ENCODE measurements at places on chromosomes 1 and 21.

DNA sequence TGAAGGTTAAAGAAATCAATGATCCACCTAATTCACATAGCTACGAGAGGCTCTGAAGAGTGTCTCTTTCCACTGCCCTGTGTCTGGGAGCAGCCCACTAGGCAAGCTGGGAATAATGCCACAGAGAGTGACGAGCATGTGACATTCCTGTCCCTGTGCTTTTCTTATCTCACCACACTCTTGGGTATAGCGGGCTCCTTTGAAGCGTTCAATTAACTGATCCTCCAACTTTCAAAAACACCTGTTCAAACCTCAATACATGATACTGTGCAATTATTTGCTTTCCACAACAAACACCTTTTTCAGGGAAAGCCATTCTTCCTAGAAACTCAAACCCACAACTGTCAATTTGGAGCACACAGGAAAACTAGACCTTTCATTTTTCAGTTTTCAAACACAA lies 43.4 kb downstream of the PLPP3 start:
- no peak for DNase-seq

- DNase-seq, result no peak
These were observed 215.4 kb downstream of the PBX1 start for GRCh38 chr1:164774413-164774812.

GRCh38 chr1:10195570-10195969 lies 14.8 kb upstream of the KIF1B start:
- no peak for DNase-seq

- no peak for DNase-seq
These were observed 6.9 kb downstream of the ENO1 start for GRCh38 chr1:8871539-8871935.

GRCh38 chr1:93143136-93143535 lies 37.1 kb downstream of the TMED5 start:
- no peak for DNase-seq

GRCh38 chr1:71770121-71770520 lies 512.2 kb downstream of the NEGR1 start:
- no peak for DNase-seq

DNA sequence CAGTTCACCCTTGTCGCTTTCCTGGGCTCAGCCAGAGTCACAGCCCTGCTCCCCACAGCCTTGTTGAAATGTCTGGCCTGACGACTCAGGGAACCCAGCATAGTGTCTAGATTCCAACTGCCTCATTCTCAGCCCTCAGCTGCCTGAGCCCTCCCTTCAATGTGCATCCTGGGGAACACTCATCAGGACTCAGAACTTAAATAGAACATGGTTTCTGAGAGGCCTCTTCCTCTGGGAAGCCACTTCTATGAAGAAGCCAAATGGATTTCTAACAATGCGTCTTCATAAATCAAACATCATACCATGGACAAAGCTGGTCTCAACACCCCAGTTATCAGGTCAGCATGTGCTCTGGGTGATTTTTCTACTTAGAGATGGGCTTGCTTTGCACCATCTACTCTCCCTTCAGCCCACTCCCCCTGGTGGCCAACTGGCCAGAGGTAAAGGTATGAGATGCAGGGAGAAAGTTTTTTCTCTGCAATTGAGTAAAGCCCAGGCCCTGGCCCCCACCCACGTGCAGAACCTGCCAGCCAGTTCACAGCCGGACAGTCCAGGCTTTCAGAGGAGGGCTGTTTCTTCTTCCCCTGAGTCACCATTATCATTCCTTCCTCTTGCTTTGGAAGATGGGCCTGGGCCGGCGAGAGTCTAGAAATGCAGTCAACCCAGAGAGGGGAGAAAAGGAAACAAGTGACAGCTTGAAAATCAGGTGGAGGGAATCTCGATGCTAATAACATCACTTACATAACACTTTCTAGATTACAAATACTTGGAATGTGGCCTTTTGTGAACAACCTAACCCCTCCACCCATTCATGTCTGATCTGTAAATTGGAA lies 32.1 kb downstream of the CD244 start:
- peak; percentile 18 for DNase-seq

DNA sequence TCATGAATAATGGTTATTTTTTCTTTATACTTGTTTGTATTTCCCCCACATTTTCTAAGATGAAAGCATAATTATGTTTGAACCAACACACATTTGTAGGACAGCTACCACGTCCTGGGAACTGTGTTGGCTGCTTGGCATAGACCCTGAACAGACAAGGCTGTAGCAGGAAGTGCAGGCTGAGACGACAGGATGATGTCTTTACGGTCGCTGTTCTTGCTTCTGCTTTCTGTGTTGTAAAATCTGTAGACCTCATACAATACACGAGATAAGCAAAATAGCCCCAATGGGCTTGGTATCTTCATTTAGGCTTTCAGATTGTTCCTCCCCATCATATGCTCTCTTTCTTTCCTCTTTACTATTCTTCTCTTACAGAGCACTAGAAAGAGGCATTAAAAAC lies 23.3 kb upstream of the OTUD3 start:
- DNase-seq, result no peak

DNA sequence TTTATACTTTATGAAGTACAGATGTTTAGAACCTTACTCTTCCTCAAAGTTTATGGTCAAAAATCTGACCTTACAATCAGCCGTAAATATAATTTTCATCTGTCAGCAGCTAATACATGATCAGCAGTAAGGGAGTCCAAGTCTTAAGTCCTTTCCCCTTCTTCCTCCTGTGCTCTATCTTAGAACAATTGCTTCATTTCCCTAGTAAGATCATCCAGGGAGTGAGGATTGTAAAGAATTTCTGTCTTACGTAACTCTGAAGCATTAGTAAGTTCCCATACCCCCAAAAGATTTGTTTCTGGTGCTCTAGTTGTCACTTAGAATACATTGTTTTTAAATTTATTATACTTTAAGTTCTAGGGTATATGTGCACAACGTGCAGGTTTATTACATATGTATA lies 2.1 kb downstream of the SETDB1 start:
- DNase-seq, result no peak

GRCh38 chr1:179529482-179530195 lies 46.1 kb downstream of the NPHS2 start:
- no peak for DNase-seq

DNA sequence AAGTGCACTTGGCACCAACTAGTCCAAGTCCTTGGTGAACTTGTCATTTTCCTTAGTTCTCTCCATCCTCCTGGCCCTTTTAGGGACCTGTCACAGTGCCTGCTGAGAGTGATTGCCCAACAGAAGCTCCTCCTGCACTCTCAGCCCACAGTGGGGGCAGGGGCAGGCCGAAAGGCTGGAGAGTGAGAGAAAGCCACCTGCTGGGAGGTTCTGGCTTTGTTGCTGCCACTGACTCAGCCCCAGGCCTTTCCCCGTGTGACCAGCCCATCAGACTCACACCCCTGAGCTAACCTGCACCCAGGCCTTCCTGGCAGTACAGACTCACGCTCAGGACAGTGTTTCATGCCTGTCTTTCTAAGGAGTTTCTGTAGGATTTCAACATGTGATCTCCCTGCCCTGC lies 17.1 kb upstream of the PROK1 start:
- peak; percentile 94 for DNase-seq

- DNase-seq, result peak; percentile 31
These were observed 36.7 kb upstream of the FAM163A start for GRCh38 chr1:179706339-179706941.

GRCh38 chr1:235455097-235455496 lies 49.2 kb downstream of the B3GALNT2 start:
- no peak for DNase-seq

- DNase-seq, result no peak
These were observed 11.9 kb downstream of the TSPAN2 start for GRCh38 chr1:115077286-115077983.

- no peak for DNase-seq
These were observed 18.9 kb downstream of the FCRL2 start for GRCh38 chr1:157758018-157758417.

GRCh38 chr1:51519048-51519864 lies at the start of gene EPS15:
Gene EPS15 (minus strand): TSS chr1:51519266. CDS start chr1:51519231, 35 bp downstream.
- peak; percentile 82 for DNase-seq

- peak; percentile 54 for DNase-seq
These were observed 151.2 kb downstream of the DMRTA2 start for GRCh38 chr1:50271968-50272578.

- DNase-seq, result no peak
These were observed 11.6 kb downstream of the EIF4G3 start for GRCh38 chr1:21165076-21165475.

DNA sequence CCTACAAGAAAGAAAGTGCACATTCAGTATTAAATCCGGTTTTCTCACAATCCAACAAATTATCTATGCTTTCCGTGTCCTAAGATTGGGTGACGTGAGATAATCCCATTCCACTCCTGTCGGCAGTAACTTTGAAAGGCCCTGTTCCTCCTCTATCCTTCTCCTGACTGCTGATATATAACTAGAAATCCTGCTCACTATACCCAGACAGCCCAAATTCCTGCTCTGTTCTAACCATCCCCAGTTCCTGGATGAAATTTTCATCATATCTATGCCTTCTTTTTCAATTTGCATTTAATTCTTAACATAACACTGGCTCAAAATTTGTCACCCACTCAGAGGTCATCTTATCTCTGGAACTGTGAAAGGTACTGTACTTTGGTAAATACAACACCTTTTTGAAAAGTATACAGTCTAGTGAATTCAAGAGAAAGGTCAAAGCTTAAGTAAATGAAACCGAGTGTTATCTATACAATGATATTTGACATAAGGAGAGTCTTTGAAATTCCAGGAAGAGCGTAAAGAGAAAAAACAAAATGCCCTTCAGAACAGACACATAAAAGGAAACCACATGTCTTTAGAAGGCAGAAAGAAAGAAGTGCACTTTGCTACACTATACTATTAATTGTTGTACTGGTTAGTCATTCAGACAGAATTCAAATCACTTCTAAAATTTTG lies 200.5 kb upstream of the NEGR1 start:
- DNase-seq, result no peak

- DNase-seq, result no peak
These were observed 18.5 kb downstream of the DONSON start for GRCh38 chr21:33569991-33570390.

GRCh38 chr1:42730988-42731387 lies 9.0 kb downstream of the CLDN19 start:
- no peak for DNase-seq

DNA sequence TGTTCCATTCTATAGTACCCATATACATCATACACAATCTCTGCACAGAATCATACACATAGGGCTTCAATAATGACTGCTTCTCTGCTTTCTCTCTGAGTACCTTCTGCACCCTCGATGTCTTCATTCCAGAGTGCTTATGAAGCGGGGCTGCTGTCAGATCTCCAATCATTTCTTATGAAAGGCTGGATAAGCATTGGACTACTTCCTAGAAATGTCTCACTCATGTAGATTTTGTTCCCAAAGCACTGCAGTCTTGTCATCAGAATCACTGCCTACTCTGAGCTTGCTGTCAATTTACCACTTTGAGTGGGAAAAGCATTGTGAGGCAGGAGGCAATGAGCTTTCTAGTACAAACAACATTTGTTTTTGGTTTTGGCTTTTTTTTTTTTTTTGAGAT lies 179.0 kb downstream of the SLC35F3 start:
- no peak for DNase-seq
